Regular cardiac myocyte (primary cell): ENCODE measurements at places on chromosomes 11 and 22. TPM values are rescaled to one million over a fixed set of nuclear protein-coding genes. Genes with fewer than 3 reads are reported as not detected.

Gene C22orf42
- not detected in 2 replicates for total RNA-seq

Gene FZD4
- total RNA-seq = 49.6 and 52.0 TPM in 2 replicates

Gene TST
- 35.2 and 47.0 TPM in 2 replicates for total RNA-seq

Gene KIRREL3
- 5.4 and 8.5 TPM in 2 replicates for total RNA-seq

Gene USH1C
- total RNA-seq = not detected in 2 replicates

Gene MYBPC3
- not detected in 2 replicates for total RNA-seq

Gene OR8A1
- total RNA-seq = not detected in 2 replicates

Gene TTLL12
- total RNA-seq = 29.0 and 51.4 TPM in 2 replicates

Gene FLRT1
- total RNA-seq = not detected in 2 replicates

Gene TMPRSS13
- not detected in 2 replicates for total RNA-seq

Gene NXPE4
- not detected in 2 replicates for total RNA-seq

Gene DNAJB7
- not detected in 2 replicates for total RNA-seq

Gene TSPAN18
- total RNA-seq = under 0.01 TPM in 2 replicates

Gene RTL10
- 8.2 and 8.5 TPM in 2 replicates for total RNA-seq

Gene NNMT
- 192 and 615 TPM in 2 replicates for total RNA-seq

Gene NUP50
- total RNA-seq = 27.3 and 55.6 TPM in 2 replicates

Gene TENM4
- 1.7 and 16.6 TPM in 2 replicates for total RNA-seq

Gene C11orf71
- 3.8 and 5.1 TPM in 2 replicates for total RNA-seq

Gene RIMBP3B
- total RNA-seq = under 0.01 TPM in 2 replicates

Gene CELSR1
- 0.58 and 2.0 TPM in 2 replicates for total RNA-seq

Gene MAPK8IP2
- total RNA-seq = under 0.01 TPM in 2 replicates

Gene APOA5
- total RNA-seq = under 0.01 TPM in 1 of 2 replicates, not detected in the other
